Hematopoietic multipotent progenitor cell treated with erythropoietin and hydrocortisone succinate and interleukin-3 and kit ligand, for 17 days (in vitro differentiated cells): ENCODE measurements at places on chromosomes 16 and 17.

GRCh38 chr16:14501331-14502255, 128.5 kb downstream of the PARN start:
- DNase-seq = peak; percentile 93

DNA sequence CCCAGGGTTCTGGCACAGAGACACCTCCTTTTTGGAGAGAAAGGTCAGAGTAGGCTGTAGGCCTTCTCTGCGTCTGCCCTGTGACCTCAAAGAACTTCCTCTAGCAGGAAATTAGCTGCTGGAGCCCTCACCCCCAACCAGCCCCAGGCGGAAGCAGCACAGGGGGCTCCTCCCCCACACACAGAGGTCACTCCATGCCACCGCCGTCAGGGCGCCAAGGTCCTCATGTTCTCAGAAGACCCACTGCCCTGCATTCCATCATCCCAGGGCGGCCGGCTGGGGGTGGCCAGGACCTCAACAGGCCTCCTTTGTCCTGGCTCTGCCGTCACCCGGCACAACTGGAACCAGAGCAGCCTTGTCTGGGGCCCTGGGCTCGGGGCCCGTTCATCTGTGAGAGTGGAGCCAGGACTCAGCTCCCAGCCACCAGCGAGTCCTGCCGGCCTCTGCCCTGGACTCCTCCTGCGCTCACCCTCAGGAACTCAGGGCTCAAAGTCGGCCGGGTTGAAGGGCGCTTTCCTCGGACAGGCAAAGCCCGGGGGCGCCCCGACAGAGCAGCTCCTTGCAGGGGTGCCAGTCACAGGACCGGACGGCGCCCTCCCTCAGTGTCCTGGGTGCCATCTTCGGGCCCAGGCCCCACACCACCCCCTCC, 1.2 kb downstream of the TMC6 start:
- DNase-seq = no peak

DNA sequence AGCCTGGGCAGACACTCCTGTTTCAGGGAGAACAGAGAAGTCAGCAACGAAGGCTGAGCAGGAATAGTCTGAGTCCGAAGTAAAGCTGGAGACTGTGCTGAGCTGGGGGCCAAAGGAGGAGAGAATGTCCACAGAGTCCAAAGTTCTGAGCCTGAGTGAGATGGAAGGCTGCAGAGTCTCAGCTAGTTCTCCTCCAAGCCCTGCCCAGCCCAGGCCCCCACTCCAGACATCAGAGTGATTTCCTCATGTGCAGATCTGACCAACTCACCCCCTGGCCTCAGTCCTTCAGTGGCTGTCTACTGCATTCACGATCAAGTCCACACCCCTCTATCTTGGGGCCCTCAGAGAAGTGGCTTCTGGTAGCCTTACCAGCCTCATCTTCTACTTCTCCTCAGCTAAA, 21.6 kb downstream of the SLC13A5 start:
- no peak for DNase-seq

DNA sequence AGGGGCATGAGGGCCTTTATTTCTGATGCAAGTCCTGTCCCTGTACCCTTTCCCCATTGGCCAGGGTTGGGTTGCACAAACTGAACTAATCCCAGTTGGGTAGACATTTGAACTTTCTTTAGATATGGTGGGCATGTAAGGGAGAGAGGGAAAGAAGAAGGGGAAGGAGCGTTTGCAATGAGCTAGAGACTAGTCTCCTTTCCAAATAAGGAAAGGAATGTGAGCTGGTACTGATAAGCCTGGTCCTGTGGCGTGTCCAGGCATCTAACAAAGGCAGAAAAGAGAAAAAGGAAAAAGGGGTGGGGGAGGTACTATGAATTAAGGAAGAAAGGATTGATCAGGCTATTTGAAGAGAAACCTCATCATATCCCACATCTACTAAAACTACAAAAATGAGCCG, 20.3 kb downstream of the CHMP6 start:
- DNase-seq = no peak

DNA sequence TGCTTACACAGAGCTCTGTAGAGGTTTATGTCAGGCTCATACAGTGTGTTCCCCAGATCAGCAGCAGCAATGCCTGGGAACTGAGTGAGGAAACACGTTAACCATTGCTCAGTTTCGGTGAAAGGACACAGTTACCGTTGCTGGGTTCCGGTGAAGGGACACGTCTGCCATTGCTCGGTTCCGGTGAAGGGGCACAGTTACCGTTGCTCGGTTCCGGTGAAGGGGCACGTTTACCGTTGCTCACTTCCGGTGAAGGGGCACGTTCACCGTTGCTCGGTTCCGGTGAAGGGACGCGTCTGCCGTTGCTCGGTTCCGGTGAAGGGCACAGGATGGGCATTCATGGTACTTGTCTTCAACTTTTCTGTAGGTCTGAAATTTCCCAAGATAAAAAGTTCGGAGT, 81.7 kb downstream of the MRM3 start:
- DNase-seq = no peak

DNA sequence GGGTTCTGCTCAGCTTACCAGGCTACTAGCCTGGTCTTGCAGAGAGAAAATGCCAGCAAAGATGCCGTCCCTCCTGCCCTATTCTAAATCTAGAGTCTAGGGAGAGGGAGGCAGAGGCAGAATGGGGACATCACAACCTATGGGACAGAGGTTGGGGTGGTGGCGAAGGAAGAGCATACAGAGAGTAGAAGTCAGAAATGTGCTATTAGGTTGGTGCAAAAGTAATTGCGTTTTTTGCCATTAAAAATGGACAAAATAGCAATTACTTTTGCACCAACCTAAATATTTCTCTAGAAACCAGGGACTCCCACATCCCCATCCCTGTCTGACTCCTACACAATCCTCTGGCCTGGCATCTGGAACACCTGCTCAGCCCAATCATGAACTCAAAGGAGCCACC, 127.7 kb downstream of the GAS7 start:
- no peak for DNase-seq

DNA sequence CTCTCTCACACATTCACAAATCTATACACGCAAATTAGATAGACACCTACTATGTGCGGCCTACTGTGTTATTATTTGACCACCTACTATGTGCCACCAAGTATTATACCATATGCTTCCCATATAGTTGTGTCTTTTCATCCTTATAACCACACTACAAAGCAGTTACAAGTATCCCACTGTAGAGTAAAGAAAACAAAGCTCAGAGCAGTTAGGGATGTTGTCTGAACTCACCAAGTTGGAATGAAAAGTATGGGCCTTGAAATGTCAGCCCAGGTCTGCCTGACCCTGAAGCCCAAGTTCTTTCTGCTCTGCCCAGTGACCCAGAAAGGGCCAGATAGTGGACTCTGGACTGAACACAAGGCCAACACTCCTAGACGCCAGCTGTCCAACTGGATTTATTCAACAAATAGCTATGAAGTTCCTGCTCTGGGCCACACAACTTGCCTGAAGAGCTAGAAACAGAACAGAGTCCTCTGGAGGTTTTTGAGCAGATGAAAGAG, 8.5 kb downstream of the KRT37 start:
- no peak for DNase-seq

- DNase-seq = no peak
Measured at GRCh38 chr17:28194382-28194781, 124.6 kb upstream of the TMEM97 start.

GRCh38 chr17:72077326-72077960, 43.4 kb upstream of the SOX9 start:
- DNase-seq = no peak

GRCh38 chr16:23374721-23375510, 72.8 kb downstream of the SCNN1B start:
- DNase-seq = no peak

GRCh38 chr17:34719569-34719968, 140.2 kb downstream of the TMEM132E start:
- no peak for DNase-seq

DNA sequence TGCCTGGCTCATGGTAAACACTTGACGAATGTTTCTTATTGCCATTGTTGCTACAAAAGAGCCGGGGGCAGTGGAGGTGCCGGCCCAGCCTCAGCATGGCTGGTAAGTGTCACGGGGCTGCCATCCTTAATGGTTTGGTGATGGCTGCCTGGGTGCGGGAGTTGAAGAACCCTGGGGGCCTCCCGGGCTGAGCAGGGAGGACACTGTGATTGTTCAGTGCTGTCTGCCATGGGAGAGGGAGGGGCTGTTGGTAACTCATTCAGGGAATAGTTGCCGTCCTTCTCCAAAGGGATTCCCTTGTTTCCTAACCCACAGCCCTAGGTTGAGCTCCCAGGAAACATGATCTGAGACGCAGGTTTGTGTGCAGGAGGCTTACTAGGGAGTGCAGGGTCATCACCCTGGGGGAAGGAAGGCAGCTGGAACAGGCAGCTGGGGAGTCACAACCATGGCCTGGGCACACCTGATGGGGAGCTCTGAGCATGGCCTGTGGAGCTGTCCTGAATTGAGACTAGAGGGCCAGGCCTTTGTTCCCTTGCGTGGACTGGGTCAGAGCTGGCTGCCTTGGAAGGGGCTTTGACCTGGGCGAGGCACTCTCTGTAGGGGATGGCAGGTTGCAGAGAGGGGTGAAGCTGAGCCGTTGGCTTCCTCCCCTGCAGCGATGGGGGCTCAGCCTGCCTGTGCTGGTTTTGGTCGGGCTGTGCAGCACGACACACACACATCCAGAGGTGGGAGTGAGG, 85.7 kb downstream of the PLCG2 start:
- DNase-seq = no peak

- no peak for DNase-seq
Measured at GRCh38 chr17:71232801-71233559, 887.8 kb upstream of the SOX9 start.

DNA sequence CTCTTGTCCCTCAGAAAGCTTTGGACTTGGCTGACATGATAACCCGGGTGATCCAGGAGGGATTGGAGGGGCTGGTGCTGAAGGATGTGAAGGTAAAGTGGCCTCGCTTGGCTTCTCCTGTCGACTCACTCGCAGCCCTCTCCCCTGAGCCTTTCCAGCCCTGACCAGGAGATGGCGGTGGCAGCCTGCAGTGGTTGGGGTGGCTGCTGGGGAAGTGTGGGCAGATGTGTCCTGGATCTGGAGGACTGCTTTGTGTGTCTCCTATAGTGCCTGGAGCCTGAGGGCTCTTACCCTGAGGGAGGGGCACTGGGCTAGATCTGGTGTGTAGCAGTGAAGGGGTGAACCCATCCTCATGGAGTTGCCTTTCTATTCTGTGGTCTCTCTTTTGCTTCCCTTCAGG, 17.9 kb downstream of the LIG3 start:
- DNase-seq = peak; percentile 84

- no peak for DNase-seq
Measured at GRCh38 chr17:73524941-73525679, 119.1 kb downstream of the SDK2 start.

DNA sequence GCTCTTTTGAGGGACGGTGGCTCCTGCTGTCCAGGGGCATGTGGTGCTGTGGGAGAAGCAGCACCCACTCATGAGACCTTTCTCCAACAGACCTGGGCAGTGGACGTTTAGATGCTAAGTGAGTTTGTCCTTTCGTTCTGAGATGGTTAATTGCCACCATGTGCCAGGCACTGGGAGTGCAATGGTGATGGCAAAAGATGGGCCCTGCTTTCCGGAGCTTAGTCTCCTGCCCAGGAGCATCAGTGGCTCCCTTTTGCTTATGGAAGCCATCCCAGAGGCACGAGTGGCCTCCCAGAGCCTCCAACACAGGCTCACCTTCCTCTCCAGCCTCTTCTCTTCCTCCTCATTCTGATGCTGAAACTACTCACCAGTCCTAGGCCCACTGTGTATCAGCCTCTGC, 28.4 kb downstream of the CASKIN2 start:
- no peak for DNase-seq

DNA sequence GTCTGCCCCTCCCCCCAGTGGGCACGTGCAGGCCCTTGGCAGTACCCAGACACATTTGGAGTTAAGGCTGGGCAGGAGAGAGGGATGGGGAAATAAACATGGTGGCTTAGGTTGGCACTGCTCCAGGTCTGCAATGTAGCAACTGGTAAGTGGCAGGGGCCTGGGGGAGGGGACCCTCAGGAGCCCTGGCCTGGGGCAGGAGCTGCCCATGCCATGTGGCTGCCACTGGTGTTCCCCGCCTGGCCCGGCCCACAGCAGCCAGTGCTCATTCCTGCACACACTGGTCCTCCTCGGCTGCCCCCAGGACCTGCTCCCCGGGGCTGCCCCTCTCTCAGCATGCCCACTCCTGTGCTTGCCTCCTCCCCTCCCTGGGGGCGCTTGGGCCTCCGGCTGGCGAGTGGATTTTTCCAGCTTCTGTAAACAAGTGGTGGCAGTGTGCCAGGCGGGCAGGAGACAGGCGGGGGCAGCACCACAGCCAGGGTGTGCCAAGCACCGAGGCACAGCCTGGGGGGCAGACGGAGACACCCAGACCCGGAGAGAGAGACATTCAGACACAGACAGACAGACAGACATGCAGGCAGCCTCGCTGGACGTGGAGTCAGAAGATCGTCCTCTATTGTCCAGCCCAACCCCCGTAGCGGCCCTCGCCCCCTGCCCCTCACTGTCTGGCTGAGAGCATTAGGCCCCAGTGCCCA, 9.4 kb downstream of the THRA start:
- DNase-seq = peak; percentile 89

GRCh38 chr17:7445619-7445968, 733 bp downstream of the CHRNB1 start:
- DNase-seq = no peak

- no peak for DNase-seq
Measured at GRCh38 chr16:53949715-53950410, 245.9 kb downstream of the FTO start.

DNA sequence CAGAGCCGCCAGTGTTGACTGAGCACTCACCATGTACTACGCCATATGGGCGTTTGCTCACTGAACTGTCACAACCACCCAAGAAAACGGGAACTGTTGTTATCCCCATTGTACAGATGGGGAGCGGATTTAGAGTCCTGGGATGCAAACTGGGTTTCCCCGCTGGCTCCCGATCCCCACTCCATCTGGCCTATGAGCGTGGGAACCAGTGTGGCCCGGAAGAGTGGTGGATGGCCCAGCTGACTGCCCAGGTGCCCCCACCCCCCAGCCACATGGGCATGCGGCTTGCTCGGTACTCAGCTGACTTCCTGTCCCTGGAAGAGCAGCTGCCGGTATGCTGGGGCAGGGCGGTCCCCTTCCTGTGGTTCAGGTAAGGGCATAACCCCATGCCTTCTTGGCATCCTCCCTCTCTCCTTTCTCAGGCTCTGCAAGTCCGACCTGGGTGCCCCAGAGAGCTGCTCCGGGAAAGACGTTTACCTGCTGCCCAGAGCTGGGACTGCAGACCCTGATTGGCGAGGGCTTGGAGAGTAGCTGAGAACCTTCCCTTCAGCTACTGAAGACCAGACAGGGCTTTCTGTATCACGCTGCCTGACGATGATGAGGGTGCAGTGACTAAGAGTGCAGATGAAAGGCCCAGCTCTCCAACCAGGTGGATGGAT, 16.2 kb downstream of the SOCS3 start:
- DNase-seq = no peak

- DNase-seq = no peak
Measured at GRCh38 chr16:2482708-2483534, 8.0 kb downstream of the TBC1D24 start.

DNA sequence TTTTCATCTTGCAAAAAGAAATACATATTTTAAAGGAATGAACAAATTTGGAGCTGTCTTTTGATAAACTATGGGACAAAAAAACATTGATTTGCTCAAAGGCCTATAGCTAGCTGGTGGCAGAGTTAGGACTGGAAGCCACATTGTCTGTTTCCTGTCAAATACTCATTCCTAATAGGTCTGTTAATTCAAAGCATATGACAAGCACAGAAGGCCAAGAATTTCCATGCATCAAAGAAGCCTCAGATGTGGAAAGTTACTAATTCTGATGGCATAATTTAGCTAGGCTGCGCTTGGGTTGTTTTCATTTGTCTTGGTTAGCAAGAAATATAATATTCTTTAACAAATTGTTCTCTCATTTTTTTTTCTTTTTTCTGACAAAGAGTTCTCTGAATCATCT, 98.0 kb downstream of the CDK5R1 start:
- no peak for DNase-seq
